ENCODE measurements at places on chromosomes 16 and 17.
A peak's percentile ranks its signal among the peaks of the same experiment; 100 is the strongest.

DNA sequence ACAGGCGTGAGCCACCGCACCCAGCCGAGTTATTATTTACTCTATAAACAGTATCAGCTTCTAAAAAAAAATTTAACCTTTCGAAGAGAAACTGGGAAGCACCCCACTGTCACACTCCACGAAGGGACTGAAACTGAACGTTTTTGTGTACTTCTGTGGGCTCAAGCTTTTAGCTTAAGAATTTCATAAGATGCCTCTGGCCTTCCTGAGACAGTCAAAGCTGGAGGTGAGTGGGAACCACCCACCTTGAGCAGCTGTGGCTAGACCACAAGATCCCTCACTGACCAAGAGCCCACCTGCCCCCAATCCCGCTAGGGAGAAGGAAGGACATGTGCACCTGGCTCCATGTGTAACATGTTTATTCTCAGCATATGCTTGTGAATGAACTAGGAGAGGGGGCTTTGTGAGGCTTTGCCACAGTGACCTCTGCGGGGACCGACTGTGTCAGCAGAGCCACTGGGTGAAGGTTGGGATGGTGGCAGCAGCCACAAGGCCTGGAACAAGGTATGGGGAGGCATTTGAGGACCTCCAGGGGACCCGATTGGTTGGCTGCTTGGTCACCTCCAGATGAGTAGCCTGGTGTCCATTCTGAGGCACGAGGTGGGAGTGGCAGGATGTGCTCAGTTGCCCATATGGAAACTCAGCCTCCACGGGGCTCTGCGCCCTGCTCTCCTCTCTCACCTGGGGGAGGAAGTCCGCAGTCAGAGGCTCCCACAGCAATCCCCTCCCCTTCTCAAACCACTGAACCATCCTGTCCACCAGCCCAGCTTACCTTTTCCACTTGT, 4.8 kb downstream of the DPEP3 start:
- DNase-seq = no peak

DNA sequence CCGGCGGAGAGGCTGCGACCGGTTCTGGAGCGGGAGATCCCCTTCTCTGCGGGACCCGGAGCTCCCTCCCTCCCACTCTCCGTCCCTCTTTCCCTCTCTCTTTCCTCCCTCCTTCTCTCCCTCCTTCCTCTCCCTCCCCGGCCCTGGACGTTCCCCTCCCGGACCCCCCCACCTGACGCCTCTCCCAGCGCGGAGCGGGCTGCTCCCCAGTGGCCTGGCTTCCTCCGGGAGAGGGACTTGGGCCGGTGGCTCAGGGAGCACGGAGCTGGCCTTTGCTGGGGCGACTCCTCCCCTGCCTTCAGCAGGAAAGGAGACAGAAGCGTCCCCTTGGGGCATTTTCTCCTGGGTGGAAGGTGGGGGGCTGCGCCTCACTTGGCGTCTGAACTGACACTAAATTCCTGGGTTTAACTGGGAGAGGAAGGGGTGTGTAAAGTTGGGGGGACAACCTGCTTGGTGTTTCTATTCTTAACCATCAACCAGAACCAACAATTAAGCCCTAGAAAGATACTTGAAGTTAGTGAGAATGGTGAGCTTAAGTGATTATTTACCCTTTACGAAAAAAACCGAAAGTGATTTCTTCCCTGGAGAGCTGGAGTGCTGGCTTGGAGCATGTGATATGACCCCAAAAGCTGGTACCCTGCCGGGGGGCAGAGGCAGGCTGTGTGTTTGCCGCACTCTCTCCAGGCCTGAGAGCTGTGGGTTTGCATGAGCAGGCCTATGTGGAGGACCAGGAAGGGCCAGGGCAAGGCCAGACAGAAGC, 775 bp downstream of the SPIRE2 start:
- no peak for DNase-seq

- no peak for DNase-seq
Measured at GRCh38 chr16:105521-105920, 27.5 kb downstream of the MPG start.

- DNase-seq = no peak
Measured at GRCh38 chr17:40242774-40243173, 23.7 kb downstream of the WIPF2 start.

DNA sequence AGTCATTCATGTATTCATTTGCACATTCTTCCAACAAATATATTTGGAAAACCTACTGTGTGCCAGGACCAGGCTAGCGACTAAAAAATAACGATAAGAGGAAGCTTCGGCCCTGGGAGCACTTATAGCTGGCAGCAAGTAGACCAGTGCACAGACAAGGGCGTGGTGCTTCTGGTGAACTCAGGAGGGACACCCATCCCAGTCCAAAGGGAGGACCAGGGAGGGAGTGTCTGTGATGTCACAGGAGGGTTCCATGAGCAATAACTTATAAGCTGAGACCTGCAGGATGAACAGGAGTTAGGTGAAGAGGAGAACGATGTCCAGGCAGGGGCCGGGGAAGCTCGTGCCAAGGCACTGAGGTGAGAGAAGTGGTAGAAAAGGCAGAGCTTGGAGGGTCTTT, 17.4 kb upstream of the PHOSPHO1 start:
- DNase-seq = no peak

- DNase-seq = peak; percentile 3
Measured at GRCh38 chr17:18217412-18218015, 7.9 kb upstream of the LLGL1 start.

DNA sequence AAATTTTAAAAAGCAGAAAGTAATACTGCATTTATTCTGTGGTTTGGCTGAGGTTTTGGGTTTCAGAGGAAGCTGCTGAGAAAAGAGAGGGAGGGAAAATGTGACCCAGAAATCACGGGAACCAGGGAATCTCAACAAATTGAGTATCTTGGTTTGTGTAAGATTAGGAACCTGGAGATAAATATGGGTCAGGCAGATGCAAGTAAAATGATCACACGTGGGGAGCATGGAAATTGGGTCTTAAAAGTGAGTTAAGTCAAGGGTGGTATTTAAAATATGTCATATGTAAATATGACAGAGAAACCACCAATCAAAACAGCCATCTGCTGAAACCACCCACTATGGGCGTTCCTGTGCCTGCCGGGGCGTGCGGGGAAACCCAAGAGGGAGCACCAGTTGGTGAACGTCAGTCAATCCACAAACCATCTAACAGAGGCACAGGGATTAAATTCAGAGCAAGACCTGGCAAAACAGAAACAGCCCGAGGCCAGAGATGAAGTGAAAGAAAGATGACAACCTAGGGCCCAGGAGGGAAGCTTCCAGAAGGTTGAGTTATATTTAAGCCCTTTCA, 33.4 kb downstream of the CDH13 start:
- no peak for DNase-seq

- no peak for DNase-seq
Measured at GRCh38 chr16:1794221-1794871, 841 bp upstream of the IGFALS start.

DNA sequence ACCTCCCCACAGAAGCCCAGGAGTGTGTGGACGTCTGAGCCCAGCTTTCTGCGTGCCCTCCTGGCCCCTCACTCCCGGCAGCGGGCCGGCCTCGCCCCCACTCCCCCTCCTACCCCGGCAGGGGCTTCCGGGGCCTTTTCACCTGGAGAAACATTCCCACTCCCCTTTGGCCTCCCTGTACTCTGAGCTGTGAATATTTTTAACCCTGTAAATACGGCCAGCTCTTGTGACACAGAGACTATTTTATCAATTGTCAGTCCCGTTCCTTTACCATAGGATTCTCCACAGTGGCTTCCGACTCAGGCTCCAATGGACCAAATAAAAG, 5.9 kb upstream of the PRR35 start:
- DNase-seq = no peak

DNA sequence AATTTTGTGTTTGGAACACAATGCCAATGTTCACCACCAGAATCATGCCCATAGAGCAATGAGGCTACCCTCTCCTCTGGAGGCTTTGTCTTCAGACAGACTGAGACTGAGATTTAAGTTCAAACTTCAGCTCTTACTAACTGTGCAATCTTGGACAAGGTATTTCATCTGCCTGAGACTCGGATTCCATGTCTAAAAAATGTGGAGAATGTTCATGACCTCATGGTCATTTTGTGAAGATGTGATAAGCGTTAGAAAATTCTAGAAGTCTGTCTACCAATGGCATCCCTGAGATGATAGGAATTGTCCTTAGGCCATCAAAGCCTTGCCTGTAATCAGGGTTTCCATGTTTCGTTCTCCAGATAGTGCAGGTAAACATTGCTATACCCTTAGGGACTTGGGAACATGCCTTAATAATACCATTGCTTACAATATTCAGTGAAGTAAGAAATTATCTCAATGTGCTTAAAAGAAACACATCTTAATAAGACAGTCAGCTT, 388.2 kb upstream of the MAF start:
- DNase-seq = no peak

- no peak for DNase-seq
Measured at GRCh38 chr17:44604116-44604761, 47.0 kb downstream of the FZD2 start.

DNA sequence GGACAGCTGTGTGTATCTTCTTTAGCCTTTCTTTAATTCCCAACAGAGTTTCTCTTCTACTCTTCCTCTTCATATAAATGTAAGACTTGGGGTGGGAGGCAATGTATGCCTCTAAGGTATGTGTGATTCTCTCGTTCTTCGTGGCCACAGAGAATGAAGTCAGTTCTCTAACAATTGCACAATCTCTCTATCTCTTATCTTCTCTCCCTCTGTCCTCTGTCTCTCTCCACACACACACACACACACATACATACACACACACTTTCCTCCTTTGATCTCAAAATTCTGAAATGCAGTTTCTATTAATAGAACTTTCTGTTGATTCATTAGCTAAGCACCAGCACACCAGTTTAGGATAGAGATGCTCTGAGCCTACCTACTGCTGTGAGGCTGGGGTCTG, 615.7 kb upstream of the SALL1 start:
- DNase-seq = no peak

DNA sequence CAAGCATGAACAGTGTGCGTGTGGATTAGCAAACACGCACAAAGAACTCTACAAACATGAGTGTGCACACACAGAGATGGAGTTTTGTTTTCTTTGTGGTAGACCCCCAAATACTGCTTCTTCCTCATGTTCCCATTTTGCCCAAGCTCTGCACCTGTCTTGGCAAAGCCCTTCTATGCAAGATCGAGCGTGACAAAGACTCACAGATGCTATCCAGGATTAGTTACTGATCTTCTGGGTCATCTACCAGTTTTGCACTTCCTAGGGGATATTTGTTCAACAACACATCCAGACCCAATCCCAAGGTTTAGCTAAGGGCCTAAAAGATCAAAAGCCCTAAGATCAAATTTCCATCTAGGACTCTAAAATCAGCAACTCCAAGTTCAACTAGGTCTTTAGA, 16.0 kb downstream of the LRRC36 start:
- DNase-seq = no peak

GRCh38 chr16:79169239-79169638, 431.3 kb downstream of the MAF start:
- DNase-seq = no peak

DNA sequence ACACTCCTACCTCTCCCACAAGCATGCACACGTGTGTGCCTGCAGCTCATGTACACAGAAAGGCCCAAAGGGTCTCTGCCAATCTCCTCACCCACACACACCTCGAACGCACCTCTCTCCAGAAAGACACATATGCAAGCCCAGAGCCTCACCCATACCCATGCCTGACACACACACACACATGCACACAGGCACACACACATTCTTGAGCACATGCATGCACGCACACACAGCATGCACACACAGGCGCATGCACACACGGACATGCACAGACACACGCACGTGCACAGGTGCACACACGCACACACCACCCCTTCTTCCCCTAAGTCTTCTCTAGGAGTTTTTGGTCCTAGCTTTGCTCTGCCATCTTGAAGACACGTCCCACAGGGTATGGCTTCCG, 48.7 kb upstream of the CACNG4 start:
- no peak for DNase-seq

GRCh38 chr17:58219789-58220183, 731 bp upstream of the MKS1 start:
- no peak for DNase-seq

- DNase-seq = no peak
Measured at GRCh38 chr17:75695830-75696271, 25.4 kb upstream of the ITGB4 start.

DNA sequence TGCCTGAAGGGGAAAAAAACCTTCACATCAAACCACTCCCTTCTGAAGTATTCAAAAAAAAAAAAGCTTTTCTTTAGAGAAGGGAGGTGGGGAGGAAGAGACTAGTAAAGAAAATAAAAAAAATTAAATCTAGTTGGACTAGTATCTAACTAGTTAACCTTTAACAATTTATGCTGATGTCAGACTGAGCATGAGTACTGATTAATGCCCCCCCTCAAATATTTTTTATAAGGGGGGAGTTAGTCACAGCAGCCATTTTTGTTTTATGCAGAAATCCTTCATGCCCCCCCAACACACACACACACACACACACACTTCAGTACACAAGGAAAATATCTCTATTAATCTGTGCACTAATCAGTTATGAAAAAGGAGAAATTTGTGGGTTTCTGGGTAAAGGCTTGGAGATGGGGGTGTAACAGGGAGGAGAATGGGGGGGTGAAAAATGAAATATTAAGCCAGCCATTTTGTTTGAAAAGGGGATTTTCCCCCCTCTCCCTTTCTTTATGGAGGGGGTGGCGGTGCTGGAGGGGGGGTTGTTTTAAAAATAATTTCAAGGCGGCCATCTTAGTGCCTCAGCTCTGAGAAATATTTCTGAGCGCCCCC, 4.7 kb upstream of the CHD3 start:
- no peak for DNase-seq

DNA sequence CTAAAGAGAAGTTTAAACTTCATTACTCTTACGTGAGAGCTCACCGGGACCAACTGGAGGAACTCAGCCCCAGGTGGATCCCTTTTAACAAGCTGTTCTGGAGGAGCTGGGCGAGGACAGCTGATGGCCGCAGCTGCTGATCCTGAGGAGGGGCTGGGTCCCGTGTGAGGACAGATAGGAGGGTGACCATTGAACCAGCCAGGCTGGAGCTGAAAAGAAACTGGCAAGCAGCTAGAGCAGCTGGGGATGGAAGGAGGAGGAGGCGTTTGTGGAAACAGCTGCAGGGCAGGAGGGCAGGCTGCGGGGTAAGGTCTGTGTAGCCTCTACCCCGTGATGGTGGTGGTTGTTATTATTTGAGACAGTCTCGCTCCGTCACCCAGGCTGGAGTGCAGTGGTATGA, 119.5 kb downstream of the AATF start:
- no peak for DNase-seq

DNA sequence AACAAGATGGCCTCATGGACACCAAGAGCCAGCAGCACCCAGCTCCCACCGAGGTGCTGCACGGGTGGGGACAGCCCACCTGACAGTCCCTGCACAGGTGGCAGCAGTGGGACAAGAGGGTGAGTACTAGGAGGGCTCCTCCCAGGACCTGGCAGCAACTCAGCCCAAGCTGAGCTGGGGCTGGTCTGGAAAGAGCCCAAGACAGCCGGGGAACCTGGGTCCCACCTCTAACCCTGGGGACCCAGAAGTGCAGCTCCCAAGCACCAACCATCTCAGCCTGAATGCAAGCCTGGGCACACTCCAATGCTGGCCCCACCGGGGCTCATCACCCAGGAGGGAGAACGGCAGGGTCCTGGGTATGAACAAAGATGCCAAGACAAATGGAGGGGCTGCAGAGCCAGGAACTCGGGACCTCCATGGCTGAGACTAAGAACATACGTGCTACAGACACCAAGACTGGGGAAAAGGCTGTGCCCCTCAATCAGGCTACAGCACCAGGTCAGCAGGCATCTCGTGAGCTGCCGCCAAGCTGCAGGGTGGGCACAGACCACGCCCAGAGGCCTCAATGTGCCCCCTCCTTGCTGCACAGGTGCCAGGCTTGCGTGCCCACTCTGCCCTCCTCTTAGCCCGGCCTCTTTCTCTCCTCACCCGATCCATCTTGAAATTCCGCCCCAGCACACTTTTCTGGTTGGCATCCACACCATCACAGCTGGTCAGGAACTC, 37.5 kb upstream of the GSG1L start:
- DNase-seq = no peak
